ENCODE measurements at places on chromosomes 6 and 20.
A peak's percentile ranks its signal among the peaks of the same experiment; 100 is the strongest.

DNA sequence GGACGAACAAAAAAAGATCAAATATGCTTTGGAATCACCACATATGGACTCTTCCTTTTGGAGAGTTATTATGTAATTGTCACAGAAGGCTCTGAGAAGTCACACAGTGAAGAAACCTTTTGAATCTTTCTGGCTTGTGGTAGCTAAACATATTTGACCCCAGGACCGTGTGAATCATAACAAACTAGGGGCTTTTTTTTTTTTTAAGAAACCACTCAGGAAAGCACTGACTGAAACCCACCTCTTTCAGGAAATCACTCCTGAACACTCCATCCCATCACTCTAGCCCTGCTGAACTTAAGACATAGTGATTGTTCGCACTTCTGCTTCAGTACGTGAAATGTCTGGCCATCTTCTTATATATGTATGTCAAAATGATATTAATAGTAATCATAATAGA is 495.9 kb upstream of the ARID1B start:
- DNase-seq, result no peak

DNA sequence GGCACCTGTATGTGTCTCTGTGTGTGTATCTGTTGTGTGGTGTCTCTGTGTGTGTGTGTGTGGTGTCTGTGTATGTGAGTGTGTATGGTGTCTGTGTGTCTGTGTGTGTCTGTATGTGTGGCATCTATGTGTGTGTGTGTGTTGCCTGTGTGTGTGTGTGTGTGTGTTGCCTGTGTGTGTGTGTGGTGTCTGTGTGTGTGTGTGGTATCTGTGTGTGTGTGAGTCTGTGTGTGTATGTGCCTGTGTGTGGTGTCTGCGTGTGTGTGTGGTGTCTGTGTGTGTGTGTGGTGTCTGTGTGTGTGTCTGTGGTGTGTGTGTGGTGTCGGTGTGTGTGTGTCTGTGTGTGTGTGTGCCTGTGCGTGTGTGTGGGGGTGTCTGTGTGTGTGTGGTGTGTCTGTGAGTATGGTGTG is 31.7 kb upstream of the VEGFA start:
- DNase-seq, result no peak

DNA sequence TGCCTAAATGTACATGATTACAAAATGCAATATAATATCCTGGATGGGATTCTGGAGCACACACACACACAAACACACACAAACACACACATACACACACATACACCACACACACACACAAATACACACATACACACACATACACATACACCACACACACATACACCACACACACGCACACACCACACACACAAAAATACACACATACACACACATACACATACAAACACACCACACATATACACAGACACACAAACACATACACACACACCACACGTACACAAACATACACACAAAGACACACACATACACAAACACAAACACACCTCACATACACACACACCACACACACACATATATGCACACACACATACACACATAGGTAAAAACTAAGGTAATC is 134.6 kb upstream of the SYNDIG1 start:
- no peak for DNase-seq

GRCh38 chr6:125341460-125341859 is 39.7 kb upstream of the HDDC2 start:
- no peak for DNase-seq

DNA sequence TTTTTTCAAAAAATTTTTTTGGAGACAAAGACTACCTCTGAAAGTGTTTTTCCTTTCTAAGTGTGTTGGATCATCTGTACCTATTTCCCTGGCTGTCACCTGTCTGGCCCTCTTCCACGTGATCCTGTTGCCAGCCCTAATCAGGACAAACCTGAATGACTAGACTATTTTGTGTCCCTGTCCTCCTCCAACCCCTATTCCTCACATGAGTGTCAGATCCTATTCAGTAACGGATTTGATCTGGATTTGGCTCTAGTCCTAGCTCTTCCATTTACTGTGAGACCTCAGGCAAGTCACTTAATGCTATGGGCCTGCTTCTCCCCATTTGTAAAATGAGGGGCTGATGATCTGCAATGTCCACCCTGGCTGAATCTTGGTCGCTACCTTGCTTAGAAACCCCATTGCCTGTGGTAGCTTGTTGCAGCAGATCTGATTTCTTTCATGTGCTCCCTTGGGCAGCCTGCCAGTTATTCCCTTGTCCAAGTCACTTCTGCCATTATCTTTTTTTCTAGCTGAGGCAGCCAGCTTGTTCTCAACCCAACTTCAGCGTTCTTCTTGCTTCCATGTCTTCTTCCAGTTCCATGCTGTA is 4.8 kb downstream of the PHF20 start:
- DNase-seq, result no peak

GRCh38 chr6:129785047-129785755 is 75.2 kb upstream of the ARHGAP18 start:
- no peak for DNase-seq

- DNase-seq, result no peak
Measured at GRCh38 chr6:32580593-32580992, 9.1 kb downstream of the HLA-DRB1 start.

- peak; percentile 82 for DNase-seq
Measured at GRCh38 chr6:42166444-42167141, 6.6 kb upstream of the GUCA1A start.

DNA sequence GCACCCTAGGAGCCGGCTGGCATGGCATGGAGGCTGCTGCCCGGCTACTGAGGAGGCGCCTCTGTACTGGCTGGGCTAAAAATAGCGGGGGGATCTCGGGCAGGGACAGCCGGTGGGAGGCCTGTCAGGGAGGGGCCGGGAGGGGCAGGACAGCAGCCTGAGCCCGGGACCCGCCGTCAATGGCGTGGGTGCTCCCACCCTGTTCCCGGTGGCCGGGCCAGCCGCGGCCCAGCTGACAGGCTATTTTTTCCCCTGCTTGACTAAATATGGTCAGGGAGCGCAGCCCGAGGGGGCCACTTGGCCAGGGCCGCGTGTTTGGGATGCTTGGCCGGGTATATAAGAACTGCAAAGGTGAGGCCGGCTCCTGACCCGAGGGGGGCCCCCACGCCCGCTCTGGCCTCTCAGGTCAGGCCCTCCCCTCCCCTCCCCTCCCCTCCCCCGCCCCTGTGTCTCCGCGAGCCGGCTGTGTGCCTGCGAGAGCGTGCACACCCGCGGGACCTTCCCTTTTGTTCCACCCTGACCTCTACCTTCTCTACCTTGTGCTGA is 74.4 kb upstream of the GATA5 start:
- no peak for DNase-seq

DNA sequence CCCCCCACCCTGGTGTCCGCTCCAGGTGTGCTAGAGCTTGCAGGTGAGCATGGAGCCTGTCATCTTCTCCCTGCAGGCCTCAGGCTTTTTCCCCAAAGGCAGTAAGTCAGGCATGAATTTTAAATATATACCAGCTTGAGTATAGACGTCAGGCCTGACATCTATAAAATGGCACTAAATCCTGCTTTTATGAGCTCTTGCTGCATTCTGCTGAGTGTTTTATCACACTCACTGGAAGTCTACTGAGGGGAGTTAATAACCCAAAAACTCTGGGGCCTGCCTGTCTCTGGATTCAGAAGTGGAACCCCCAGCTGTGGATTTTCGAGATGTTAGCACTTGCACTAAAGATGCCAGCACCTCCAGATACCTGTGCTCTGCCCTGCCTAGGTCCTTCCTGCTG is 133.4 kb upstream of the TOP1 start:
- no peak for DNase-seq

GRCh38 chr6:77055711-77056110 is 407.6 kb downstream of the HTR1B start:
- DNase-seq, result no peak

DNA sequence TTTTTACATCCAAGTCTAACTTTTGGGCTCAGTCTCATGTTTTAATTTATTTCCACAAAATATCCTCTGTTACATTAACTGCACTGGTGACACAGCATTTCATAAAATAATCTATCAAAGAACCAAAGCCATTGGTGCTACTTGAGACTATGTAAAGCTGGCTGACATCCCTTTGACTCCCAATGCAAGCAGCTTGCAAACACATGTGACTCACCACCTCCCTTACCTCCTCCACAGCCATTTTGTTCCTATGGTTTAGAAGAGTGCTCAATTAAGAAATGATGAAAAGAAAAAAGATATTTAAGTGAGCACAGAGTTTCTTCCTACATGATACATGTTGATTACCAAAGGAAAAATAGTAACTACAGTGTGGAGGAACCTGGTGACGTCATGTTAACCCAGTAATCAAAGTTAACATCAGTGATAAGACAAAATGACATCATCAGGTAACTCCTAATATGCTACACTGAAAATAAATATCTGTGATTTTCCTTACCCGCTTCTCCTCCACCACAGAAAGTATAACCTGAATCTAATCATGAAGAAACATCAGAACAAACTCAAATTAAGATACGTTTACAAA is 53.3 kb upstream of the LGSN start:
- DNase-seq, result no peak

DNA sequence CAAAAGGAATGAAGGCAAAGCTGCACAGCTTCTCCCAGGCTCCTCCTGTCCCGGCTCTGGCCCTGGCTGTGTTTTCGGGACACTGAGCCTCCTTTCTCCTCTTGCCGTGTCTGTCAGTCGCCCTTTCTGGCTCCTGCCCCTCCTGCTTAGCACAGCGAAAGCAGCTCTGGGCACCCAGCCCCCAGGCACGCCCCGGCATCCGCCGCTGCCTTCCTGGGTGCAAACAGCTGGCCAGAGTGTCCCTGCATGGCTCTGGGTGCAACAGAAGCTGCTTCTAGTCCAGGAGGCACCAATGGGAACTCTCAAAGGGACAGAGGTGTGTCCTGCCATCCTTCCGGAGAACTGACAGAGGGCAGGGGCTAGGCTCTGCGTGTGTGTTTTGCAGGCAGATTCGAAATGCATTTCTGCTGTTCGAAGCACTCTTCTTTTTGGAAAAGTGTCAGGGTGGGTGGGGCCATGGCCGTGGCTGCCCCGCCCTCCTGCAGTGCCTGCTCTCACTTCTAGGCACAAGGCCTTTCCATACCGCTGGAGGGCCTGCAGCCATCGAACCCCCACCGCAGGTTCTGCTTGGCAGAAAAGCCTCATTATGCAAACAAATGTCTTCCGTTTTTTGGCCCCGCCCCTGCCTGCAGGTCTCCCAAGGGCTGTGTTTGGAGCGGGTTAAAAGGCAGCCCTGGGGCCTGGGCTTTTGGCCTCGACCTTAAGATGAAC is 15.5 kb downstream of the COL9A3 start:
- DNase-seq, result peak; percentile 62

GRCh38 chr6:90406142-90406794 is 109.6 kb upstream of the BACH2 start:
- peak; percentile 36 for DNase-seq
